ENCODE measurements at places on chromosomes 3 and 15.

- DNase-seq: no peak
Measured at GRCh38 chr3:36615861-36616260, 148.5 kb downstream of the DCLK3 start.

GRCh38 chr3:28947751-28948150, 333.1 kb upstream of the RBMS3 start:
- no peak for DNase-seq

GRCh38 chr3:61663356-61664104, 102.2 kb downstream of the PTPRG start:
- DNase-seq: no peak

- no peak for DNase-seq
Measured at GRCh38 chr3:126351771-126352475, 5.3 kb downstream of the KLF15 start.

DNA sequence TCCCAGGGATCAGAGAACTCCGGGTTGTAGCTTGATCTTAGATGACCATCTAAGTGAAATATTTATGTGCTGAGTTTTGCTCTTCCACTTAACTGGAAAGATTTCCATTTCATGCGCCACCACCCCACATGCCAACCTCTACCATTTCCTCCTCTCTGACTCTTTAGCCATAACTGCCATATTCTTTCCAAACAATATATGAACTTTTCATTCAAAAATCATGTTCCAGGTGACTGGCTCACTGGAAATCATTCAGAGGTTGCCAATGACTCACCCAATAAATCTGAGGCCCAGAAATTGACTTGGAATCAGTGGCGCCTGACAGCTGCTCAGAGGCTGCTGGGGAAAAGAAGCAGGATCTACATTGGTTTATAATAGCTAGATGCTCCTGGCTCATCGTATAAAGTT, 31.6 kb upstream of the FAM174B start:
- DNase-seq: no peak

DNA sequence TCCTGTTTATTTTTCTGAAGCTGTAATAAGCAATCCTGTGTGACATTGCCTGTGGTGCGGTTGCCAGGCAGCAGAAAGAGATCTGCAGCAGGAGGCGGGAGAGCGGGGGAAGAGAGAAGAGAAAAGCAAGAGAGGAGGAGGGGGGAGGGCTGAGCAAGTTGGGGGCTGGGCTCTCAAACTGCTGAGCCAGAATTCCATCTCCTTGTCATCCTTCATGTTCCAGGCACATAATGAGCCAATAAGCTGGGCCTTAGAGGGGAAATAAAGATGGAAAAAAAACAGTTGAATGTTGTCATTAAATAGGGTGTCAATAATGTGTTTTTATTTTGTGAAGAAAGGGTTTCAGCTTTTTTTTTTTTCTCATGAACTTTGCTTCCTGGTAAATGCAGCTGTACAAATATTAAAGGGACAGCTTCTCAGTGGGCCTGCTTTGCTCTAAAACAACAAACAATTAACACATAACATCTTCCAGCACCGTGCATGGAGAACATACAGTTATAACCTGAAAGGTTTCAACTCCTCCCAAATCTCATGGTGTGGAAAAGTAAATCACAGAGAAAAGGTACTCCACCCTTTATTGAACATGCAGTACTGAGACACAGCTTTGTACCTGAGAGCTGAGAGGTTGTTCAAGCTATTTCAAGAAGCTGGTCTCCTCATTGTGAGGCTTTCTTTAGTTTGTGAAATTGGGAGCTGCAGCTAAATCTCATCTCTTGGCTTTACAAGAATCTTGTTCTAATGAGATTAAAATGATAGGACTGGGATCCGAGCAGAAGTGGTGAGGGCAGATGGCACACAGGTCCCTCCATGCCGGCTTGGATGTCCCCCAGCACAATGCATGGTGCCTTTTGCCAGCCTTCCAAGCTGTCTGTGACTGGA, 451.1 kb upstream of the KCNMB2 start:
- peak; percentile 93 for DNase-seq

DNA sequence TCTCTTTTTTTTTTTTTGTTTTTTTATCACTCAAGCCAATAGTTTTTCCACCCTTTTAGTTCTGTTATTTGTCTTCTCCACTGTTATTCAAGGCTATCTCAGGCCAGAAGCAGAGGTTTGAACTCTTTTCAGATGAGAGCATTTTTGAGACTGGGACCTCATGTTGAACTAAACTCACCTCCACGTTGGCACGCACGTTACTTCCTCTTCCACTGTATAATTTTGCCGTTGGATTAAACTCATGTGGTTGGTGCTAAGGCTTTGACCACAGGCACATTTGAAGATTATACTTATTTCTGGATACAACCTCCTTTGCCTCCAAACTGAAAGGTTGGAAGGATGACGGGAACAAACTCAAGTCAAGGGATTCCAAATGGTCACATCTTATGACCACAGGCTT, 501.3 kb upstream of the TPRG1 start:
- no peak for DNase-seq

DNA sequence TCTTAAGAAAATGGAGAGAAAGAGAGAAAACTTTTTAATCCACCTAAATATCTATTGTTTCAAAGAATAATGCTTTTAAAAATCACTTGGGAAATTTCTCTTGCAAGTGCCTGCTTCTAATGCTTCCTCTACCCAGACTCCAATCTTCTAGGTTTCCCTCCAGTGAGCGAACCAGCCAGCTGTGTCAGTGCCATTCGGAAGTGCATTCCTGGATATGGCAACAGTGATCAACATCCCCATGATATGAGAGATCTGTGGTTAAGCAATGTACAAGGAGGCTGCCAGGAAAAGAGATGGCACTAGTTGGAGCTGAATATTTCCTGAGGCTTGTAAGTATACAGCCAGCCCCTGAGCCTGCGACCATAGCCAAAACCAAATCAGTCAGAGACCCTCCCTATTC, 53.3 kb upstream of the KCNMB2 start:
- peak; percentile 42 for DNase-seq

DNA sequence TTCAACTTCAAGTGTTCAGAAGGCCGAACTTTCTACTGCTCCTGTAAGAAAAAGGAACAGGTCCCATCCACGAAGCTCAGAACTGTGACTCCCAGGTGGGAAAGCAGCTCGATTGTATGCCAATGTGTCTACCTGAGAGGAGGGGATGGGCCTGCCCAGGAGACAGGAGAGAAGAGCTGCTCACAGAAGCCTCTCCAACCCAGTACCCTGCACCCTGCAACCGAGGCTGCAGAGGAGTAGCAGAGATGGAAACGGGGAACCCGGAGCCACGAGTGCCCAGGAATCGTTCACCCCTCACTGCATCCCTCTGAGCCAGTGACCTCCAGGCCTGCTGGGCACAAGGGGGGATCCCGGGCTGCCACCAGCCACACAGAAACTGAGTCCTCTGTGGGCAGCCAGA, 86.5 kb upstream of the PRR23E start:
- DNase-seq: no peak

GRCh38 chr3:176087066-176087697, 1110.1 kb downstream of the TBL1XR1 start:
- no peak for DNase-seq

DNA sequence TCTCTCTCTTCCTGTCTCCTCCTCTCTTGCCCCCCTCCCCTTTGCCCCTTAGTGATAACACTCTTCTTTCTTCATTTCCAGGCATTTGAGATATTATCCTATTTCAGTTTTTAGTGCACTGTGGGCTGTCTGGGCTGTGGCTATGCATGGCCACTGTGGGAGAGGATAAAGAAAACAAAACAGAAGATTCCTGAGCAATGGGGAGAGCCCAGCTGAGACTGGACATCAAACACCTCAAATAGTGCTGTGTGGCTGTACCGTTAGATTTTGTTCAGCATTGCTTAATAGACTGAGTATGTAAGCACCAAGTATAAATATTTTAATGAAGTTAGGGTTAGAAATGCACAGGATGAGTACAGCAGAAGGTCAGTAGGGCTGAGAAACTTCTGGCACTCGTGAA, 7.9 kb upstream of the GBE1 start:
- peak; percentile 4 for DNase-seq

DNA sequence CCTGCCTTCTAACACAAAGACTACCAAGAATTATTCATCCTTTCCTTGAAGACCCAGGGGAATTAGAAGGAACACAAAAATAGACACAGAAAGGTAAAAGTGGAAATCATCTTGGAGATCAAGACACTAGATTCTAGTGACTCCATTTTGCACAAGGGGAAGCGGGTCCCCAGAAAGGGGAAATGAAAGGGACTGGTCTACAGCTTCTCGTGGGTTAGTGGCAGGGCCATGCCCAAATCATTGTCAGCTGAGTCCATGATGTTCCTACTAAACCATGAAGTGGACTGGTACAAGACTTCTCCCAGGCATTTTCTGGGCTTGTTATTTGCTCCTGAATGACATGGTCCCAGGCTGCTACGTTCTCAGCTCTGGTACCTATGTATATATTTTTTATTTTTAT, 230.7 kb upstream of the TPRG1 start:
- DNase-seq: no peak

- no peak for DNase-seq
Measured at GRCh38 chr3:23938688-23939087, 6.4 kb upstream of the NR1D2 start.

GRCh38 chr3:147507638-147508286, 98.6 kb downstream of the ZIC1 start:
- peak; percentile 49 for DNase-seq

- DNase-seq: no peak
Measured at GRCh38 chr15:58260205-58260724, 122.1 kb downstream of the AQP9 start.

DNA sequence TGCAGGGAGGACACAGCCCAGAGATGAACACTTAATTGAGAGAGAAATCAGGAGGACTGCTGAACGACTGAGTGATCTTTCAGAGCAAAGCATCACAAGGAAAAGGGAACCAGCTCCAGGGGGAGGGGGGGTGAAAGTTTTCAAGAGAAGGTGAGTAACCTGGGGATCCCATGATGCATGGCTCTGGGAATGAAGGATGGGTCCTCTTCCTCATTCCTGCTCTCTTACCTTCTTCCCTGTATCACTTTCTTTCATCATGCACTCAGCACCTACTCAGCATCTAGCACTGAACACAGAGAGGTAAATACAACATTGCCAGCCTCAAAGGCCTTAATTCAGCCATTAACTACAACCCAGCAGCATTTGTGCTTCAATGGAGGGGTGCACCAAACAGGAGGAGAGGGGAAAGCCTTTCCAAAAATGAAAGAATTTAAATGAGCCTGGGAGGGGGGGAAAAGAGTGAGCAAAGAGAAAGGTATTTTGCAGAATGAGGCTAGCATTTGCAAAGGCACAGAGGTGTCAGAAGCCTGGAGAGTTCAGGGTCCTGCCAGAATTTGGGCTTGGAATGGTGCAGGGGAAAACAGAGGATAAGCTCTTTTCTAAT, 427.4 kb downstream of the FOXP1 start:
- no peak for DNase-seq

GRCh38 chr3:45347315-45348000, 40.9 kb upstream of the LARS2 start:
- no peak for DNase-seq

GRCh38 chr15:69424001-69424400, 9.9 kb downstream of the KIF23 start:
- DNase-seq: no peak

DNA sequence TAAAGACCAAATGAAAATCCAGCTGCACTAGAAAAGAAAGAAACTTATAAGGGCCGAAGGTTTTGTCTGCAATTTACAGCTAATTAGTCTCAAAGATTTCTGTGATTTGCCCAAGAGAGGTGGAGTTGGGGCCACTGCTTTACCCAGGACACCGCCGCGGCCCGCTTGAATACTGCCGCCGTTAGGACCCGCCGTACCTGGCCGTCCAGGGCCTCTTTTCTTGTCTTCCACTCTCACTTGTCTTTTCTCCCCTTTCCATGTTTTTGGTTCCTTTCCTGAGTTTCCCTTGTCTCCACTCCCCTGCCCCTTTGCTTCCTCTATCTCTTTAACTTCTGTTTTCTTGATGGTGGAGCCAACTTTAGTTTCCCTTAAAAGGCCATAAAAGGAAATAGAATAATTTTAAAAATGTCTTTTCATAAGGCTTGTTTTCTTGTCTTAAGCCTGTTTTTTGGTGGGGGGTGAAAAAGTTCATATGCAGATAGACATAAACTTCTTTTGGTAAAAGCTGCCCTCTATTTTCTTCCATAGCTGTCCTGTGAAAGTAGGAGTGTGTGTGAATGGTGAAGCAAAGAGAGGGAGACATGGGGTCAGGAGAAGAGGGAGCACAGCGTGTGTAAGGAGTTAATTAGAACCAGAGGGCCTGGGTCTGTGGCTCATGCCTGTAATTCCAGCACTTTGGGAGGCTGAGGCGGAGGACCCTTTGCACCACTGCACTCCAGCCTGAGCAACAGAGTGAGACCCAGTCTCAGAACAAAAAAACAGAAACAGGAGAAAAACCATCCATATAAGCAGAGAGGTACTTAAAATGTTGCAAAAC, 16.0 kb upstream of the CCNL1 start:
- peak; percentile 59 for DNase-seq

DNA sequence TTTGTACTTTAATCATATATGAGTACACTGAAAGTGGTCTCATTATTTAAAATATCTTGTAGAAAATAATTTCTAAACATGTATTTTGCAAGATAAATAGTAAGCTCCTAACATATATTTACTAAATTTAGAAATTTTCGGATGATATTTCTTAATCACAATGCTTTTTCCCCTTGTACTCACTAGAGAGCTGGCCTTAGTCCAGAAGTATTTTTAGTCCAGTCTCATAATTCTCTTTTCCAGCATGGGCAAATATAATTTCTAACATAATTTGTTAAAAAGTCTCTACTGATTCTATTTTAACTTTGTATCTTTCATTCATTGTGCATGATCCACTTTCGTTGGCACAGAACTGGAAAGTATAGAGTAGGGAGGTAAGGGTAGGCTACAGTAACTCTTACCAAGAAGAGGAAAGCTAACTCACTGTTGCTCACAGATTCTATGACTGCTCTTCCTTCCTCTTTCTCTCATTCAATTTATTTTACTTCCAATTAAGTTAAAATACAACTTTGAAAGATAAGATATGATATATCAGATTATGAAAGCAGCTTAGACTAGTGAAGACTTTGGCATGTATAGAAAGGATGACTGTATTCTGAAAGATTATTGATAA, 39.3 kb downstream of the FGF7 start:
- peak; percentile 42 for DNase-seq

Measured in fibroblast of gingiva (primary cell).